Hematopoietic multipotent progenitor cell treated with erythropoietin and hydrocortisone succinate and interleukin-3 and kit ligand, for 4 days (in vitro differentiated cells): ENCODE measurements at places on chromosomes 12 and 14.

GRCh38 chr12:132500856-132501180, 10.9 kb downstream of the FBRSL1 start:
- no peak for DNase-seq

- no peak for DNase-seq
These were observed 8.3 kb downstream of the KRT80 start for GRCh38 chr12:52183544-52183910.

DNA sequence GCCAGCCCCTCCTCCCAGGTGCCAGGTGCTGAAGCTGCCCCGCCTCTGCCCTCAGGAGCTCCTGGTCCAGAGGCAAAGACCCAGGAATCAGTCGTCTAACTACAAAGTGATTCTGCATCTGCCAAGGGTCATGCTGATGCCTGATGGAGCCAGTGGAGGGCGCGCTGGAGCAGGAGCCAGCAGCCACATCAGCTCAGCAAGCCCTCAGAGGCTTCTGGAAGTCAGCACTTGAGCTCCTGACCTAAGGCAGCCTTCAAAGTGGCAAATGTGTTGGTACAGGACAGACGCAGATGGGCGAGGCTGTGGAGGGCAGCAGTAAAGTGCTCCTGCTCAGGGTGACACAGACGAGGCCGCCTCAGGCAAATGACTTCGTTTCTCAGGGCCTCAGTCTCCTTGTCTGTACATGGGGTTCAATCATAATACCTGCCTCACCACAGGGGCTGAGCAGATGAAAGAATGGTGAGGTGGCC, 10.9 kb downstream of the C12orf43 start:
- peak; percentile 74 for DNase-seq

DNA sequence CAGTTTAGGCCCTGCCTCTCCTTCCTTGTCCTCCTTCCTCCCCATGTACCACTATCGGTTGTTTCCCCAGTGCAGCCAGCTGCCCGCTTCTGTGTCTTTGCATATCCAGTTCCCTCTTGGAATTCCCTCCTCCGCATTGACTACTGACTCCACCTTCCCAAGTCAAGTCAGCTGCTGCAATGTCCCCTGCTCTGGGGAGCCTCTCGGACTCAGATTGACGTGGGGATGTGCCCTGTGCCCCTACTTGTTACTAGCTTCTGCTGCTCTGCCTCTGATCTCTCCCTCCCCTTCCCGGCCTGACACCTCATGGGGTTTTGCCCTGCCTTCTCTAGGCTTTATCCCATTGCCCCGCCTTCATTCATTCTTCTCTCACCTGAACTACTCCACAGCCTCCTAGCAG, 2.1 kb upstream of the CD9 start:
- no peak for DNase-seq

- DNase-seq: no peak
These were observed 190.5 kb upstream of the PLXNC1 start for GRCh38 chr12:93957870-93958269.

GRCh38 chr12:132955094-132956010, 754 bp downstream of the ZNF605 start:
- peak; percentile 67 for DNase-seq

DNA sequence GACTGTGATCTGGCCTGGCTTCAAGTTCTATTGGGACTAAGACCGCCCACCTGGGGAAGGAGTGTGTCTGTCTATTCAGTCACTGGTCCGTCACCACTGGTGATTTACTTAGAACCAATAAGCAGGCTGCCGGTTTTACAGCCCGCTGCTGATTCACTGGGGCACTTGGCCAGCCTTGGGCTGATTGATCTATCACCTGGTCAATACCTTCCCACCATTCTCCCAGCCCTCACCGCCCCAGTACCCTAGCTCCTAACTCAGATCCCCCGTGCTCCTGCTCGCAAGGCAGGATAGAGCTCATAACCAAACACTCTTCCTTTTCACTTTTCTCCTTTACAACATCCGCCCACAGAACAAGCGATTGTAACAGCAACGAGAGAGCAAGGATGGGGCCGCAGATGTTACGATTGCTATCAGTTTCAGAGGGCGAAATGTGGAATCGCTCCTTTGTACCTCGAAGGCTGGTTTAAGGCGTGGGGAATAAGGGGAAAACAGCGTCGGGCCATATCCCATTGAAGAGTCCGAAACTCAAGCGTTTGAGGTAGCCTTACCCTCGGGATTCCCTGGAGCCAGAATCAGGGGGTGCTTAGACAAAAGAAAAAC, 672 bp downstream of the RDH11 start:
- peak; percentile 96 for DNase-seq

DNA sequence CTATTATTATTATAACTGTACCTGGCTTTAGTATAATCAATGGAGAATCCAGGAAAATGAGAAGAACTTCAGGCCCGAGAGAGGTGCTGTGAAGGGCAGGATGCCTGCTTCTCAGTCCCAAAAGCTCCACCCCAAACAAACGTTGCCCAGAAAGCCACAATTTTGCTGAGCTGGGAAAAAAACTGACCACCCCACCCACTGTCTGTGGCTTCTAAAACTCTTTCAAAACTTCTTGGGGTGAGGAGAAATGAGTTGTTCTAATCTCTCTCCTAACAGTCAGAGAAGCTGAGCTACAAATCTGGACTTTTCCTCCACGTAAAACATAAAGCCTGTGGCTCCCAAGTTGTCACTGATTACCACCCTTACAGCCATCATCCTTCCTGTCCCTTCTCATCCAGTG, 13.4 kb downstream of the VDR start:
- DNase-seq: no peak

DNA sequence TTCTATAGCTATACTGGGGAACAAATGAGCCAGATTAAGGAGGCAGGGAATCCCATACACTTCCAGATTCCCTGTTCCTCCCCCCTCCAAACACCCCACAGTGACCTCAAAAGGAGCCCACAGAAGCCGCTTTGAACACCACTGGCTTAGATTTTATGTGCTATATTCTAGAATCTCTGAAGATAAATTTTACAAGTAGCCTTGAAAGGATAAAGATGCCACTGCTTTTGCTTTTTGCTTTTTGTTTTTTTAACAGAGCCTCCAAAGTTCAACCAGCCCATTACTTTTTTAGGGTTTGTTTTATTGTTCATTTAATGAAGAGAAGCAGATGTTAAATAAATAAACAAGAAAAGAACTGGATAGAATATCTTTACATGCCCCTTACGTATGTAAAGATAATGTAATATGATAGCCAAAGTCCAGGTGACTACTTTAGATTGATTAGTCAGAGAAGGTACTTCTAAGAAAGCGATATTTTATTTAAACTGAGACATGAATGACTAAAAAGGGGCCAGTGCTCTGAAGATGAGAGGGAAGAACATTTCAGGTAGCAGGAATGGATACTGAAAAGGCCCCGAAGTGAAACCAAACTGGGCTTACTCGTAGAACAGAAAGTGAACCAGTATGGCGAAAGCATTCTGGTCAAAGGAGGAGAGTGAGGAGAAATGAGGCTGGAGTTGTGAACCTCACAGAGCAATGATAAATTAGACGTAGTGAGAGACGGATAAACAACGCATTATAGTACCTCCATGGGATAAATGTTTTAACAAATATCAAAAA, 44.6 kb downstream of the DUSP6 start:
- DNase-seq: no peak

DNA sequence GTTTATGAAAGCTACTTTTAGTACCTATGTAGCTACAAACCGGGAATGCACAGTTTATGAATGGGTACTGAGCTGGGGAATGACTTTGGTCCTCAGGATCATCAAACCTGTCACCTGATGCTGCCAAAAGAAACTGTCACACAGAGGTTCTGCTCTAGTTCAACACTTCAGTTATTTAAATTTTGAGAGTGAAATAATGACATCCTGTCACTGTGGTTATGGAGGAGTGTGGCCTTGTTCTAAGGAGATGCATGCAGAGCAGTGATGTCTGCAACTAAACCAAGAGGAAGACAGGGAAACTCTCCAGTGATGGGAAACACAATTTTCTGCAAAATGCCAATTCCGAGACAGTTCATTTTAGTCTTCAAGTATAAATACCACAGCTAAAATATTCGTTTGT, 4.8 kb upstream of the AEBP2 start:
- peak; percentile 16 for DNase-seq

GRCh38 chr14:95231966-95232633, 74.8 kb upstream of the DICER1 start:
- DNase-seq: no peak

- no peak for DNase-seq
These were observed 37.3 kb upstream of the CSRP2 start for GRCh38 chr12:76916170-76916540.

DNA sequence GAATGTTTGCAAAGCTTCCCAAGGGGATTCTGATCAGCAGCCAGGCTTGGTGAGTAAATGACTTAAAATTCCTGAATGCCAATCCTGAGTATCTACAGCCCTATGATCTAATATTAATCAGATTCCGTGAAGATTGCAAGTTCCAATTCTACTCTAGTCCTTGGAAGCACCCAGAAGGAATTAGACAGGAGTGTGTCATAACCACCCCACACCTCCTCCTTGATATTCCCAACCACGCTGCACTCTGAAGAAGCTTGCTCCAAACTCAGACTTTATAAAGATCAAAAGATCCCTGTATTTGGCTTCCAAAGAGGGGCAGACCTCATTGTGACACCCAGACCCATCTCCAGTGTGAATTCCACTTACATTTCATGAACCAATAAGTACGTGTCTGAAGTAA, 306.0 kb downstream of the BCL11B start:
- DNase-seq: no peak

DNA sequence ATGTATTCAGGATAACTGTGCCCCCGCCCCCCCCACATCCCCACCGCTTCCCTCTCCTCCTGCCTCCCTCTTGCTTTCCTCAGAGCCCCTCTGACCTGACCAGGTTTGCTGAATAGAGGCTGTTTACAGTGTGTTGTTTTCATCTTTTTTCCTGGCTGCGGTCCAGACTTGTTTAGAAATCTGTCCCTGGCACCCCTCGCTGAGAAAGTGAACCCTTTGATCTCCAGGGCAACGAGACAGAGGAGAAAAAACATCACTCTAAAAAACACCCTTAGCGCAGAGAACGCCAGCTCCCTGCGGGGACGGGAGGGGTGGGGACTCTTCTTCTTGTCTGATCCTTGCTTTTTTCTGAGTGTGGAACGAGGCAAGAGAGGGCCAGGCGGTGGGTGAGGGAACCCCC, 22.5 kb downstream of the SDS start:
- no peak for DNase-seq

DNA sequence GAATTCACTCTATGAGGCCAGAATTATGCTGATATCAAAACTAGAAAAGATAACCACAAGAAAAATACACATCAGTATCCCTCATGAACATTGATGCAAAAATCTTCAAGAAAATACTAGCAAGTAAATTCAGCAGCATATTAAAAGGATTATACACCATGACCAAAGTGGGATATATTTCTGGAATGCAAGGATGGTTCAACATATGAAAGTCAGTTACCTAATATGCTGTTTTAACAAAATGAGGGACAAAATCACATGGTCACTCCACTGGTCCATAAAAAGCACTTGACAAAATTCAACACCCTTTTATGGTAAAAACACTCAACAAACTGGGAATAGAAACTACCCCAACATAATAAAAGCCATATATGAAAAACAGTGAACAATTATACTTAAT, 40.3 kb downstream of the TECPR2 start:
- no peak for DNase-seq

DNA sequence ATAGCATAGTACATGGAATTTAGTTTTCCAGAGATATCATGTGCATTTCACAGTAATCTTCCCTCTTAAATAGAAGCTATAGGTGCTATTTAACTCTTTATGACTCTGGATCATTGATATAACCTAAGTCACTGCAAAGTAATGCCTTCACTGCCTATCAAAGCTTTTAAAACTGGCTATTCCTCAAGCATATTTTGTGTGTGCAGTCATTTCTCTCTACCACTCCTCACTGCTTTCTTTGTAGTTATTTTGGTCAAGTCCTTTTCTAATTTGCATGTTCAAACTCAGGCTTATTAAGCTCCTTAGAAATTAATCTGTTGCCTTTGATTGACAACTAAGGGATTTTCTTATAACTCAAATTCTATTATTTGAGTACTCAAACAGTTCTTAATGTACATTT, 79.4 kb upstream of the PLEKHG7 start:
- DNase-seq: no peak

- no peak for DNase-seq
These were observed 57.1 kb downstream of the VWF start for GRCh38 chr12:6067152-6067916.

DNA sequence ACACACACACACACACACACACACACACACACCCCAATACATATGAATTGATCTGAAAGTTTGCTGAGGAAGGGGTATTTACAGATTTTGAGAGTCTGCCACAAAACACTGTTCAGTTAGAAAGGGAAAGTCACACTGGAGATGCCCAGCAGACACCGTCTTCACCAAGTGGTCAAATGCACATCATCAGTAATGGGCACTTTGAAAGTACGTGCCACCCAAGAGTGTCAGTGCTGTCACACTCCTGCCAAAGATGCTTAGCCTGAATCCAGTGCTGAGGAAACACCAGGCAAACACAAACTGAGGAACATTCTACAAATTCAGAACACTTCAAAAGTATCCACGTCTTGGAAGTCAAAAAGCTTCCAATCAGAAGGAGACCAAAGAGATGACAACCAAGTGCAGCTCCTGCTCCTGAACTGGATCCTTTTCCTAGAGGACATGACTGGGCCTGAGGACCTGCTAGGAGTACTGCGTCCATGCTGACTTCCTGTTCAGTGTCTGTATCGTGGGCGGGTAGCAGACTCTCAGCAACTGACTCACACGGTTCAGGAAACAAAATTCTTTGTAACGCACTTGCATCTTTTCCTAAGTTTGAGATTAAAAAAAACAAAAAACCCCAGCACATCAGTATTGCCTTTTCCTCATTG, 18.6 kb downstream of the PSMC1 start:
- no peak for DNase-seq

DNA sequence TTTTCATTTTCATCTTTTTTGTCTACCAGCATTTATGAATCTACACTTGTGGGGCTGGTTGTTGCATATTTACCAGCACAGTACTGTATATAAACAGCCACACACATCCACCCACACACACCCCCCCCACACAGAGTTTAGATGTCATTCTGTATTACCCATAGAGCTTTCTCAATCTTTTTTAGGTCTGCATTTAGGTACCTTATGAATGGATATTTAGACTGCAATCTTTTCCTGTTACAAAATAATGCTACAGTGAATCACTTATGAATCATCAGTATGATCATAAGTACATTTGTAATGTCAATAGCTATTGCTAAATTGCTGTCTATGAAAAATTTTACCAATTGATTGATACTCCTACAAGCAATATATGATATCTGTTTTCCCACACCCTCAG, 67.3 kb upstream of the STK38L start:
- no peak for DNase-seq

DNA sequence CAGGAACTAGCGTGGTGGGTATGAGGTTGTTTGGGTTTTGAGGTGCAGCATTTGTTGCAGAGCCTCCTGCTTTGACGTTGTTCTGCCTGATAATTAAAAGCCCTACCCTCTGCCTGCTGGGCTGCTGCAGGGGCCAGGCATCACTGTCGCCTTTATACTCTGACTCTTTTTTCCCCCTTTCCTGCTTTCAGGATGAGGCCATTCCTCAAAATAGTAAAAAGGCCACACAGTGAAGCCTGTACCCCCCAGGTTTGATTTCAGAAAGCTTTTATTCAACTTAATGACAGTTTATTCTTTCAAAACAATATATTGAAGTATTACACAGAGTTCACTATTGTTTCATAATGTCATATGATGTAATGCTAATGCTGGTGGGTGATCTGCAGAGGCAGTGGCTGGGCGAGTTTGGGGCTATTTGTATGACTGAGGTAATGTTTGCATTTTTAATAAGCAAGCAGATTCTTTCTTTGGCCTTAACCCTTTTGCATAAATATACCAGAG, 9.1 kb downstream of the BORCS5 start:
- peak; percentile 38 for DNase-seq

GRCh38 chr12:123134271-123134671, 16.6 kb downstream of the PITPNM2 start:
- no peak for DNase-seq
